ENCODE measurements at places on chromosomes 5 and 9.

DNA sequence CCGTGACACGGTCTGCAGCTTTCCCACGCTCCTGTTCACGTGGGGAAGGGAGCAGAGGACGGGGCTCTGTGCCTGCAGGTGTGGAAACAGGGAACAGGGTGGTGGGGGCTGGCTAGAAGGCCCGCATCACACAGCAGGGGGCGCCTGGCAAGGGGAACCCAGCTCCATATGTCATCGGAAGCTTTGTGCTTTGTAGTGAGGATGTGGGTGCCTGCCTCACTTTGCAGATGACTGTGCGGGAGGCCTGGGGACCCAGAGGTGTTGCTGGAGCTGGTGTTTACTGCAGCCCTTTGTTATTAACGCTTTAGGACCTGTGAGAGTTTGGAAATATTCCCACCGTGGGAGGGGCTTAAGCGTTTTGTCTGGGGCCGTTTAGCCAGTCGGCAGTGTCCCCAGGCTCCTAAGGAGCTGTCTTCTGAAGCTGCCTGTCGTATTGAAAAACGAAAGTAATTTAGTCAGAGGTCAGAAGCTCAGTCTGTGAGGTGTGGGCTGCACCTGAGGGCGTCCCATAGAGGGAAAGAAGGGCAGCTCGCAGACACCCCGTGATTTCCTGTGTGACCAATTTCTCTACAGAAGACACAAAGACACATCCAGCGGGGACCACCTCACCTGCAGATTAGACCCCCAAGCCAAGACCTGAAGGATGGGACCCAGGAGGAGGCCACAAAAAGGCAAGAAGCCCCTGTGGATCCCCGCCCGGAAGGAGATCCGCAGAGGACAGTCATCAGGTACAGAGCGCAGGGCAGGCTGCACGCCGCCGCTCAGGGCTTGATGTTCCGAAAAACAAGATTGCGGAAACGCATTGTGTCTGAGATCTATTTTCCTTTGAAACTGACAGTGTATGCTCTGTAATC is 9.1 kb downstream of the MAN1B1 start:
- peak; percentile 71 for DNase-seq

GRCh38 chr5:34667705-34668104 is 11.6 kb downstream of the RAI14 start:
- no peak for DNase-seq

DNA sequence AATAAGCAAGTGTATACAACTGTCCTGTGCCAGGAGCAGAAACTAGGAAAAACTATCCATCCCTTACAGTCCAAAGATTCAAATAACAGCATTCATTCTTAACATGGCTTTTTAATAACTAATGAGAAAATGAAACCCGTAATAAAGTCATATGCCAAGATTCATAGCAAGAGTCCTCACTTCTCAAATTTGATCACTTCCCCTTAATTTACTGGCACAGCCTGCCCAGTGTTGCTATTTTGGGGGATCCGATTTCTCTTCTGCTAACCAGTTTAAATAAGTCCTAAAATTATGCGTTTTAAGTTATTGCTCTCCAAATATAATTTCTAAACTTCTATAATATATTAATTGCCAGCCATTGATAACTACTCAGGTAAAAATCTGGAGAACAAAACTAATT is 177.0 kb upstream of the PTGER4 start:
- no peak for DNase-seq

DNA sequence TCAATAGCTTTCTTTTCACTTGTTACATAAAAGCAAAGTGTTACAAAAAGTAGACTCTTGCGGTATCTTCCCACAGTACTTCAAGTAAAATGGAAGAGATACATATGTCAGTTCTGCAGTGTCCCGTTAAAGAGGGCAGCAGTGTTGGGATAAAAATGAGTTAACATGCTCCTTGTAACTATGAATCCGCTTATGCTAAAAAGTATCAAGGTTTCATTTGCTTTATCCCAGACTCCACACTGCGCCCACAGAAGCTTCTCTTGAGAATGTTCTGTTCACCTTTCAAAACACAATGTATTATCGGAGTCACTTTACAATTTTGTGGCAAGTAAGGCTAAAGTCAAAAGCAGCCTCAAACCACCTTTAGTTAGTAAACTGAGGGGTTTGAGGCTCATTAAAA is 790 bp downstream of the PTAR1 start:
- no peak for DNase-seq

DNA sequence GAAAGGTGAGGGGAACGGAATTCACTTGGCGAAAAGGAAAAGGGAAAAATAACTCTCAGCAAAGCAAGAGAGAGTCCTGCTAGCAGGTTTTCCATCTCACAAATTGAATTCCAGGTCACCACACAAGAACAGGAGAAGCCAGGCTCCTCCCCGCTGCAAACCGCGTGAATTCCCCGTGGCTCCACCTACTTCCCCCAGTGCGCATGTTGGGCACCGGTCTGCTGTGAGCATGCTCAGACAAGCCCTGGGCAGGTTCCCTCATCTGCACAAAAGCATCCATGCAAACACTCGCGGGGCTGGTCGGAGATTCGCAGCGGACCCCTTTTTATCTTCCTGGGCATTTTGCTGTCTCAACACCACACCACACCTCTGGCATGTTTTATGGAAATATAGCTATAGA is 58.5 kb upstream of the S1PR3 start:
- no peak for DNase-seq

- DNase-seq: no peak
Observed at GRCh38 chr9:132943651-132944293, 644 bp downstream of the TSC1 start.

DNA sequence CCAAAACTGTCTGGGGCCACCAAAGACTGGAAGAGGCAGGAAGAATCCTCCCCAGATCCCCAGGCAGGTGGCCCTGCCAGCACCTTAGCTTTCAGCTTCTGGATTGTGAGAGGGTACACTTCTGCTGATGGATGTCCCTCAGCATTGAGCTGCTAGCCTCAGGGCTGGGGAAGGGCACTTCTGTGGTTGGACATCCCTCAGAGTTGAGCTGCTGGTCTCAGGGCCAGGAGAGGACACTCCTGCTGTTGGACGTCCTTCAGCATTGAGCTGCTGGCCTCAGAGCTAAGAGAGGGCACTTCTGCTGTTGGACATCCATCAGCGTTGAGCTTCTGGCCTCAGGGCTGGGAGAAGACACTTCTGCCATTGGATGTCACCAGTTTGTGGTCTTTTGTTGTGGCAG is 83.8 kb upstream of the FCN1 start:
- no peak for DNase-seq

GRCh38 chr9:36245906-36246305 is 12.3 kb downstream of the GNE start:
- DNase-seq: no peak

GRCh38 chr9:26565118-26565517 is 327.5 kb downstream of the CAAP1 start:
- no peak for DNase-seq

DNA sequence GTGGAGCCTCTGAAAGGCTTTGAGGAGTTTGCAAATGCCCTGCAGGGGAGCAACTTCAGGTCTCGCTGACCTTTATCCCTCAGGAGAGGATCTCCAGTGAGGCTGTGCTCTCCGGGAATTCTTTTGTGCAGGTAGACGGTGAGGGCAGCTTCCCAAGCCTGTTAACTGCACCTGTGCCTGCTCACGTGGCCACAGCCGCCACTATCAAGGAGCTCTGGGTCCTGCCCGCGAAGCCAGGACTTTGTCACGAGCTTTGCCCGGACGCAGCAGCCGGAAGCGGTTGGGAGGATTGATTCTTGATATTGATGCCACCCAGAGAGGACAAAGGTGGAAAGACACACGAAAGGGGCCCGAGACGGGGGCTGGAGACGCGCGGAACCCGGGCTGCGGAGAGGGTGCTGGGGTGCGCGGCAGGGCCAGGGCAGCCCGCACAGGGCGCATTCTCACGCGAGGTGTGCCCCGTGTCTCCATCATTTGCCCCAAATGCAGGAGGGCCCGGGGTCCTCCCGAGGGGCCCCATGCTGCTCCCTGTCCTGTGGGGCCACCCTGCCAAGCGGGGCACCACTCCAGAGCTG is 18.2 kb downstream of the SLC9A3 start:
- no peak for DNase-seq

- DNase-seq: no peak
Observed at GRCh38 chr5:33937707-33938506, 1.7 kb downstream of the RXFP3 start.

DNA sequence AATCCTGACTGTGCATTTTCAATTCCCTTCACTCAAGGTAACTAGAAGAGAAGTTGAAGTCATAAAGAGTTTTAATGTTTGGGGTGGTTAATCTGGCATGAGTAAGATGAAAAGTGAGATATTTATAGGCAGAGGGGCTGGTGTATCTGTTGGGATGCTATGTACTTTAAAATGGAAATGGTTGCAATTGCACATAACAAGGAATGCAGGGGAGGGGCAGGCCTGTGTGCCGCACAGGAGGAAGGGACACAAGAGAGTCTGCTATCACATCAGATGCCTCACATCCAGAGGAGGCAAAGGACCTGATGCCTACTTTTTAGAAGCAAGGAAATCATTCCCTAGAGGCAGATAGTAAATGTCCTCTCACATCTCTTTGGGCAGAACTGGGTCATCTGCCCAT is 55.5 kb upstream of the OSMR start:
- DNase-seq: no peak

DNA sequence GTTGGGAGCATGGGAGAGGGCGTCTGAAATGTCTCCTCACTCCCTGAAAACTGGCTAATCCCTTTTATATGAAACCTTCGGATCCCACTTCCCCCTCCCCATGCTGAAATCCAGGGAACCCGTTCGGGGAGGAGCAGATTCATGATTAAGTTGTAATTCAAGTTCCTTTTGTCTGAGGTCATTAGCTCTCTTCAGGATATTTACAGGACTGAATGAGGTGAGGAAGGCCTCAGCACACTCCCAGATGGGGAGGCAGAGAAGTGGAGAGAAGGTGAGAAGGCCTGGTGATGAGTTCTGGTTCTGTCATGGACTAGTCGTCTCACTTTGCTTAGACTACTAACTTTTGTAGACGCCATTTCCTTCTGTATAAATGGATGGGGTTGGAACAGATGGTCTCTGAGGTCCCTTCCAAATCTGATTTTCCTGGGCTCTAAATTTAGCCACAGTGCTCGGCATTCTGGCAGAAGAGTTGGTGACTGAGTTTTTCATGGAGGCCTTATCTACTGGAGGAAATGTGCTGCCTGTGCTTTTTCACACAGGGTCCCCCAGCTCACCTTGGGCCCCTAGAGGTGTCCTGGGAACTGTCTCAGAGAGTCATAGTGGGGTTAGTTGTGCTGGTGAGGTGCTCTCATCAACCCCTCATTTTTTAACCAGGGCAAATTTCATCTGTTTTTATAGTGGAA is 62.3 kb downstream of the PRDM6 start:
- no peak for DNase-seq

GRCh38 chr5:93126634-93127033 is 454.4 kb downstream of the NR2F1-AS1 start:
- no peak for DNase-seq

GRCh38 chr5:61735995-61736394 is 403.9 kb downstream of the ZSWIM6 start:
- no peak for DNase-seq

GRCh38 chr5:36423578-36424307 is 122.0 kb upstream of the RANBP3L start:
- DNase-seq: no peak

- no peak for DNase-seq
Observed at GRCh38 chr5:60578315-60578714, 121.7 kb downstream of the DEPDC1B start.

DNA sequence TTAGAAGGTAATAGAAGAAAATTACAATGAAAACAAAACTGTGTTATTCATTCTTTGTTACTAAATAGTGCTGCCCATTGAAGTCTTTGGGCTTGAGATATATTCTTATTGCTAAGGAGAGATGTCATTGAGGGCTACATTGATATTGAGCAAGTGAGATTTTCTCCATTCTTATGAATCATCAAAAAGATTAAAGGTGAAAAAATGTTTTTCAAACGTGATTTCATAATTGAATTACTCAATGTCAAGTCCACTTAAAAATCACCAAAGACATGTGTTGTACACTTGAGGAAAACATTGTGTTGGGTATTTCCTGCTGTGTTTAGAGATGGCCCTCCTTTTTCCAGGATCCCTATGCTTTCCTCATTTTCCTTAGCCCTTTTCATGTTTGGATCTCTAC is 448.1 kb downstream of the NFIB start:
- DNase-seq: no peak

DNA sequence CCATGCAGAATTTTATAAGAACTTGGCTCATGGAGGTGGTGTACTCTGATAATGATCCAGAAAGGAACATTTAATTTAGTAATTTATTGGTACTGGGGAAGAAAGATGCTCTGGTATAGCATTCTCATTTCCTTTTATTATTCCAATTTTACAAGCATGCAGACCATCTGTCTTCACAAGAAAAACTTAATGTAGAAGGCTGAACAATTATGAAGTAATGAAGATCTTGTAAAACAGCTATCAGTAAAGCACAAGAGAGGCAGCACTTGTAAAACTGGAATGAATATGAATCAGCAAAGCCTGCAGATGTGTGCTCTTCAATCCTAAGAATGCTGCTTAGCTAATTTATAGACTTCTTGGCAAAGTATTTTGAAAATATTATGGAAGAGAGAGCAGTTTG is 300.0 kb downstream of the YTHDC2 start:
- no peak for DNase-seq

DNA sequence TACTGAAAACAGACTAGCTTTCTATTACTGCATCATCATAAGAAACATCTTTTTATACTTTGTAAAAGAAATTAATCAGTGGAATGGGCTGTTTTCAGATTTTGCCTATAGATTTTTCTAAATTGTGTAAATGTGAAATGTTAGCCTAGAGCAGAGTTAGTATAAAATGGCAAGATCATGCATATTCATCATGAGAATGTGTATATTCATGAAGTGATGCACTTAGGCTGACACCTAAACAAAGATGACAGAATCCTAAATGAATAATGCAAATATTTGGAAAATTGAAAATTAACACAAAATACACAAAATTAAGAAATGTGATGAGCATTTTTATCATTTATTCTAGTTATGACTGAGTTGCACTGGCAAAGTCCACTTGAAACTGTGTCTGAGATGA is 57.2 kb downstream of the SPTLC1 start:
- DNase-seq: no peak

- no peak for DNase-seq
Observed at GRCh38 chr9:122151267-122151828, 8.2 kb downstream of the NDUFA8 start.

- no peak for DNase-seq
Observed at GRCh38 chr5:173456751-173457171, 128.5 kb upstream of the STC2 start.

GRCh38 chr9:72557549-72557948 is 36.1 kb downstream of the TMC1 start:
- peak; percentile 7 for DNase-seq

DNA sequence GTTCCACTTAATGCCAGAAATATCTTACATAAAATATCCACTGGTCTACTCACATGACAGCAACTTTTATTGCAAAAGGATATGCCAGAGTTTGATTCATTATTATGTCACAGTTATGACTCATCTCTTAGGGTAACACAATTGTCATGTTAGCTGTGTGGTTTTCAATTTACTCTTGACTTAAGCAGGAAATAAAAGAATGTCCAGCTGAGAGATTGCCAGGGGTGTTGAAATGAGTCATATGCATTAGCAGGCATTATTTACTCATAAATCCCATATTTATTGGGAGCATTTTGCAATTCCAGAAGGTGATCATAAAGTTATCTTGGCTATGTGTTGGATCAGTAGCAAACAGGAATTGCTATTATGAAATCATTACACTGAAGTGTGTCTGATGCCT is 1164.6 kb upstream of the CDH18 start:
- DNase-seq: no peak
